ENCODE measurements at places on chromosomes 5 and 9.
A peak's percentile ranks its signal among the peaks of the same experiment; 100 is the strongest.

DNA sequence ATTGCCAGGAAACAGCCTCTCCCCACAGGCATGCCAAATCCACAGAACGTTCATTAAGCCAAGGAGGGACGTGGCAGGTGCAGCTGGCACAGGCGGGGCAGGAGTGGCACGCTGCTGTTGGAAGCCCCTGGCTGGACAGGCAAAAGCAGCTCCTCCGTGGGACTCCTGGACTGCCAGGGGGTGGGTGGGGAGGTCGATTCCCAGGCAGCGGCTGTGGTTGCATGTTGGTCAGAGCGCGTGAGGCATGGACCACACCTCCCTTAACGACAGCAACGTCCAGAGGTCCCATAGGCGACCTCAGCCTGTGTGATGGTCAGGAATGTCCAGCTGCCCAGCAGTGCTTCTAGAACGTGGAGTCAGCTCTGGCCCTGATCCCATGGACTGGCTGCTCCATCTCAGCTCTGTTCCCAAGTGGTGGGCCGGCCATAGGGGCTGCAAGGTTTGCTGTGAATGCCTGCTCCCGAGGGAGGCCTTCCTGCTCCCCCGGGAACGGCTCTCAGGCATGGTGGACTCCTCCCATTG is 6.9 kb downstream of the SLC6A19 start:
- no peak for DNase-seq

- DNase-seq: no peak
These were observed 422.7 kb upstream of the GRAMD2B start for GRCh38 chr5:126000507-126000906.

GRCh38 chr5:141880961-141881801 is 3.0 kb upstream of the PCDH1 start:
- DNase-seq: no peak

DNA sequence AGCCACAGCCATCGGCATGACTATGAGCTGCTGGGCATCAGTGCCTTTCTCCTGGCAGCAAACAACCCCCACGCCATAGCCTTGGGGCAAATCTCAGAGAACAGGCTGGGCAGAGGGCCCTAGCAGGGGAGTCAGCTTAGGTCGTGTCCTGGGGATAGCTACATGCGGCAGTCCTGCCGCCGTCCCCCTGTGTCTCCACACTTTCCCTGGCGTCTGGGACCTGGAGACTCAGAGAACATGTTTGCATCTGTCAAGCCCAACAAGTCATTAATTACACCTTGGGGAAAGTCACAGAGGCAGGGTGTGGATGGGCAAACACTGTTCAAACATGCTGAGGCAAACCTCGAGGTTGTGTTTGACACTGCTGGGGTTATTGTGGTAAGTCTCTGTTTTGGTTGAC is 123.6 kb downstream of the C5orf15 start:
- DNase-seq: no peak

DNA sequence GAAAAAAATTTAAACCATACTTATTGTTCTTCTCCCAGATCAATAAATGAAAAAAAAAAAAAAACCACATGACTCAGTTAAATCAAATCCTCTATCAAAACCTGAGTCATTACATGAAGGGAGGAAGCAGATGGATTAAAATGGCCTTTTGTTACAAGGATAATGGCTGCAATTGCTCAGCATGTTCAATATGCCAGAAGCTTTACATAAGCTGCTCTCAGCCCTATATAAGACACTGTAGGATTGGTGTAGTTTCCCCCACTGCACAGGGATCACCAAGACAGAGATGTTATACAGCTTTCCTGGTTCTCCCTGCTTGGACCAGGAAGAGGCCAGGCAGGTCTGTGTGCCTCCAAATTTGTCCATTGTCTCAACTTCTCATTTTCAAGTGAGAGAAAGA is 101.6 kb upstream of the MAP1B start:
- DNase-seq: no peak

DNA sequence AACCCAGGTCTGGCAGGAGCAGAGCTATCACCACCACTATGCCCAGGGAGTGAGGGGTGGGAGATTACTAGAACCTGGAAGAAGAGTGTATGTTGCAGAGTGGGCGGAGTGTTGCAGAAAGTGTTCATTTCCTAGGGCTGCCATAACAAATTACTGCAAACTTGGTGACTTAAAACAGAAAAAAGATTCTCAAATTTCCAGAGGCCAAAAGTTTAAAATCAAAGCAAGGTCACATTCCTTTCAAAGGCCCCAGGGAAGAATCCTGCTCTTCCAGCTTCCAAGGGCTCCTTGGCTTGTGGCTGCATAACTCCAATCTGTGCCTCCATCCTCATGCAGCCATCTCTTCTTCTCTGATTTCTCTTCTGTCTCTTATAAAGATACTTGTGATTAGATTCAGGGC is 30.6 kb upstream of the SPINK4 start:
- DNase-seq: no peak

- no peak for DNase-seq
These were observed 2051.3 kb upstream of the CDH9 start for GRCh38 chr5:29089591-29090130.

DNA sequence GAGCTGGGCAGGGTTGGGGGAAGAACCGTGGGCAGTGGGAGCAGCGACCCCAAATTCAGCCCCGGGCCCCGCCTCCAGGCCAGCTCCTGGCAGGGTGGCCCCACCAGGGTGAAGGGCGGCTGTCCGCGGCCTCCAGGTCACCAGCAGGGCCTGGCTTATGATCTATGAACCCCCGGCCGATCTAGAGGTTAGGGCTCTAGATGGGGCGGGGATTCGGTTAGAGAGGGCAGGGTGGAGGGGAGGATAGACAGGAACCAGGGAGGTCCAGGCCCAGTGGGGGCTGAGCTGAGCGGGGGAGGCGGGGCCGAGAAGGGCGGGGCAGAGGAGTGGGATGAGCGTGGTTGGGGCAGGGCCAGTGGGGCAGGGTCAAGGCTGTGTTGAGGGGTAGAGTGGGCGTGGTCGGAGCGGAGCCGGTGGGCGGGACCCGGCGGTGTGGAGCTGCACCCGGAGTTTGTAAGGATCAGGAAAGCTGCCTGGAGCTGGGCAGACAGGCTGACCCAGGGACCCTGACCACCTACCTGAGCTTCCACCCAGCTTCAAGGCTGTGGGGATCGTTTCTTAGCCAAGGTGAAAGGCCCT is 29.3 kb upstream of the OBP2B start:
- peak; percentile 19 for DNase-seq

DNA sequence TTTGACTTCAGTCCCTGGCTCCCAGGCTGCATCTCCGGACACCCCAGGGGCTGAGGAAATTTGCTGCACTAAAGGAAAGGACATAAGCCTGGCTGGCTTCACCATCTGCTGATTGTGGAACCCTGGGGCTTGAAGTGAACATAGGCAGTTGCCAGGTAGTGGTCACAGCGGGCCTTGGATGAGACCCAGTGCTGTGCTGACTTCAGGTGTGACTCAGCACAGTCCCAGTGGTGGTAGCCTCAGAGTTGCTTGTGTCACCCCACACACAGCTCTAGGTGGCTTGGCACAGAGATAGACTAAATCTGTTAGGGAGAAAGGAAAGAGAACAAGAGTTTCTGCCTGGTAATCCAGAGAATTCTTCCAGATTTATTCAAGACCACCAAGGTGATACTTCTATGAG is 36.1 kb upstream of the RUSC2 start:
- no peak for DNase-seq

- no peak for DNase-seq
These were observed 408.9 kb upstream of the RGMB start for GRCh38 chr5:98364549-98364948.
